ENCODE measurements at places on chromosomes 6 and 20.

DNA sequence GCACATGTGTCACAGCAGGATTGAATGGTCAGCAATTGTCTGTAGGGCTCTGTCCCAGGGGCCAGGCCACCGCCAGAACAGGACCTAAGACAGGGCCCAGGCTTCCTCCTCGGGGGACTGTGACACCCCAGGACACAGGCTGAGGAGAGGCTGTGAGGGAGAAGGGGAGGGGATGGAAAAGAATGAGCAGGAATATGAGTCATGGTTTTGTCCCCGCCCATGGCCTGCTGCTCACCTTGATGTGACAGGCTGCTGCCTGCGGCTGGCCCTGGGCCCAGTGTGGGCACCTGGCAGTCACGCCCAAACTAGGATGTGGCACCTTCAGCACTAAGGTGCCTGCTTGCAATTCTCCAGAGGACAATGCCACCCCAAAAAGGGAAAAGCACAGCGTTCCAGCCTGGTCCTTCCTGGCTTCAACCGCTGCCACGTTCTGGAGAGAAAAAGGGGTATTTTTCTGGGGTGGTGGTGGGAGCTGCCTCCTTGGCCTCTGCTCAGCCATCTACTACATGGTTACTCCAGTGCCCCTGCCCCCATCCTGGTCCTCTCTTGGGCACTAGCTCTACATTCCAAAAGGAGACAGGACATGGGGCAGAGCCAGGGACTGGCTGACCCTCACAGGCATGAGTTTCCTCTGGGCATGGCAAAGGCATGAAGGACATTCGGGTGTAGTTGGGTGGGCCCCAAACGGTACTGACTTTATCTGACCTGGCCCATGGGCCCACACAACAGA lies 93.4 kb downstream of the SLC22A23 start:
- no peak for DNase-seq

DNA sequence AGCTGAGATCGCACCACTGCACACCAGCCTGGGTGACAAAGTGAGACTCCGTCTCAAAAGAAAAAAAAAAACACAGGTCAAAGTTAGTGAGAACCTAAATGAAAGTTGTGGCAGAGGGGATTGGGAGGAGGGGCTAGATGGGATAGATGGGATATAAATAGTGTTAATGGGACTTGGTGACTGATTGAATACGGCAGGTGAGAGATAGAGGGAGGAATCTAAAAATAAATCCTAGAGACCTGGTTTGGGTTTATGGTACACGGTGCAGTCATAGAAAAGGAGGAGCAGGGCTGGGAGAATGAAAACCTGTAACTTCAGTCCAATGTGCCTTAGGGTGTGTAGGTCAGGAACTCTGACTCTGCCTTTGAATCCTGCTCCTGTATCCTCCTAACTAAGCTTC lies 25.0 kb upstream of the DEK start:
- no peak for DNase-seq

- no peak for DNase-seq
Measured at GRCh38 chr6:115540077-115540869, 520.4 kb downstream of the FRK start.

DNA sequence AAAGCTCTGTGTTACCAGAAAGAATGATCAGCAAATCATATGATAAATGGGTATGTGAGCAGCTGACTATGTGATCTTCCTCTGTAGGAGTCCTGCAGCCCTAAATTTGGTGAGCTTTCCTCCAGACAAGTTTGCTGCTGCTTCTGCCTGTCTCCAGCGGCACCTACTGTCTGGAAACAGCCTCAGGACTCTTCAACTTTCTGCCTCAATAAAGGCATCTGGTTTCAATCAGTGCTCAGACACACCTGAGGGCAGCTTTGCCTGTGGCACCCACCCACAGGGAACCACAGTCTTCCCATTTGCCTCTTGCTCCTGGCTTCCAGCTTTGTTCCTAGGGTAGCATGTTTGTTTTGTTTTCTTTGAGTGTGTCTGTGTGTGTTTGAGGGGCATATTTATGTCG lies 727.9 kb upstream of the MAN1A1 start:
- no peak for DNase-seq

GRCh38 chr6:23523771-23524170 lies 602.2 kb upstream of the NRSN1 start:
- no peak for DNase-seq

GRCh38 chr6:168130697-168131371 lies 51.8 kb upstream of the FRMD1 start:
- no peak for DNase-seq

DNA sequence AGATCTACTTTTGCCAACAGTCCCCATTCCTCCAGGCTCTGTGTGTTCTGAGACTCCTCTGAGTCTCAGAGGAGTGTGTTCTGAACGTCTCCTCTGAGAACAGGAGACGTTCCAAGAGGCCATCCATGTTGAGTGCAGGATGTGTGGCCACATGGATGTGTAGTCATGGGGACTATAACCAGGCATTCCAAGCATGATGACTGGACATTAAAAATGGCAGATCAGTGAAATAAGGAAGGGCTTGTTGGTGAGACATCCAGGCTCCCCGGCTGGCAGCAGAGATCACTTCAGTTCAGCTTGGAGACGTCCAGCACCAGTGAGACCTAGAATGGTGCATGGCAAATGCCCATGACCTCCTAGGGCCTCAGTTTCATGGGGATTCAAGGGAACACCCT lies 34.3 kb upstream of the POU5F1 start:
- no peak for DNase-seq

DNA sequence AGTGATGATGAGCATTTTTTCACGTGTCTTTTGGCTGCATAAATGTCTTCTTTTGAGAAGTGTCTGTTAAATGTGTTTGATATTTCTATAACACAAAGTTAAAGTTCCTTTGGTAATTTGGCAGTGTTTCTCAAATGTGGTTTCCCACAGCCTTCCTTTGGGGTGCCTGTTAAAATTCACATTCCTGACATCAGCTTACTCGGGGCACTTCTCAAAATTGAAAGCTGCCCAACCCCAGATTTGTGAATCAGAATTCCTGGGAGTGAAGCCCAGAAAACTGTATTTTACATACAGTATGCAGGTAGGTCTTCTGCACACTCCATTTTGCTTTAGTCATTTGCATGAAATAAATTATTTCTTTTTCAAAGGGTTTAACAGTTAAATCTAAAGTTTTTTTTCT lies 207.9 kb downstream of the GMPR start:
- DNase-seq: no peak

GRCh38 chr6:150981095-150981494 lies 115.6 kb downstream of the MTHFD1L start:
- no peak for DNase-seq

DNA sequence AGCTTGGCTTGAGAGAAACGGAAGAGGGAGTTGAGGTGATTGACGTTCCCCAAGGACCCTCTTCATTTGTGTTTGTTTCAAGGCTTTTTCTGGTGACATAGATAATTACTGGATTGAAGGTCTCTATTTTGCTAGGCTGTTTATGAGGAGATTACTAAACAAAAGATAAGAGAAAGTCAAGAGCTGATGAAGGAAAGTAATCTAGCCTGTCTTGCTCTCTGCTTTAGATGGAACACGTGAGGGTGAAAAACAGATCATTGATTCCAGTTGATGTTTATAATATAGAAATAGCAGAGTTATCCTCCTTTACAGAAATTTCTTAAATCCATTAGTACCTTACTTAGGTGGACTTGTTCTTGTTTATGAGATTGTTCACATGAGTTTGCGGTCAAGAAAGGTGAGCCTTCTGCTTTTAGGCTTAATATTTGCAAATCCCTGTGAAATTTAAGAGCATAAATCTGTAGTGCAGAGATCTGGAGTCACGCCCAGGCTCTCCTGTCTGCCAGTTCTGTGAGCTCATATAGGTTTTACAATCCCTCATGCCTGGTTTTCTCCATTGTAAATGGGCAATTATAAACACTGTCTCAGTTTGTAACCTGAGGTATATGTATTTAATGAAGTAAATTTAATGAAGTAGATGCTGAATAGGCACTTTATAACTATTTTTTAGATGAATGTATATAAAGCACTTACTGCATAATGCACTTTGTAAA lies 272.8 kb downstream of the NKAIN2 start:
- no peak for DNase-seq

GRCh38 chr6:33742092-33742491 lies 4.6 kb downstream of the IP6K3 start:
- DNase-seq: no peak

GRCh38 chr20:34328928-34329677 lies 25.9 kb upstream of the AHCY start:
- DNase-seq: no peak

DNA sequence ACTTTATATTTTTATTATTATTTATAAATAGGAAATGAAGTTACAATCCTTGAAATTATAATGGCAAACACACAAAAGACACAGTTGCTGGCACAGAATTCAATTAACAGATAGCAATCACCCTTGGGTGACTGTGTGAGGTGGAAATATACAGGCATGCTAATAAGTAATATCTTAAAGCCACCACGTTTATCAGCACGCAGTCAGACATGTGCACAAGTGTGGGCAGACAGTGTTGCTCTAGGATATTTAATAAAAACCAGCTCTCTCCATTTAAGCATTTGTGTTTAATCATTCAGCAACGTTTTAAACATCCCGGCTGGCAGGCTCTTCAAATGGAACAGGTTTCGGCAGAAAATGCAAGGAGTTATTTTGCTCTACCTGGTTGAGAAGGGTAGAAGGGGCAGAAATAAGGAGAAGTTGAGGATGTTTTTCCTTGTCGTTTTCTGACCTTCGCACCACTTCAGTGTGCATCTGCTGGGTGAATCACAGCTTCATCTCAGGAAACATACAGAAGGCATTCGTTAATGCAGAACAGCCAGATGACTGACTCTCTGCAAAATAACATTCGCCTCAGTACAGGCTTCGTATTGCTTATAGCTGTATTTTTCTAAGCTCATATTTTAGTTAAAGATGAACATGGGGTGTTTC lies 585.1 kb downstream of the QKI start:
- DNase-seq: no peak

GRCh38 chr6:40341726-40342125 lies 245.4 kb downstream of the LRFN2 start:
- DNase-seq: no peak

GRCh38 chr20:32017711-32018251 lies 7.5 kb downstream of the CCM2L start:
- peak; percentile 52 for DNase-seq

DNA sequence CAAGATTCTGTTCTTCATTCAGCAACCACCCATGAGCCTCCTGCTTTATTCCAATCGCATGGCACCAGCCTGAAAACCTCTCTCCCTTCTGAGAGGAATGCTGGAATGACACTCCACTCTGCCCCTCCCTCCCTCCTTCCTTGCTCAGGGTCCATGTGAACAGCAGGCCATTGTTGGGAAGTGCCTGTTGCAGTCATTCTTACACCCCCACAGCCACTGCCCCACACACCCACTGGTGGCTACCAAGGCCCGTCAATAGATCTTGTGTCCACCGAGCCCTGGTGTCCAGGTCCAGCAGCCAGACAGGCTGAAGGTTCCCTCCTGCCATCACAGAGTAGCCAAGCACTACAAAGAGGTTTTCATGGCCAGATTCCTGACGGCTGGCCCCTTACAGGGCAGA lies 6.5 kb downstream of the PDRG1 start:
- no peak for DNase-seq

DNA sequence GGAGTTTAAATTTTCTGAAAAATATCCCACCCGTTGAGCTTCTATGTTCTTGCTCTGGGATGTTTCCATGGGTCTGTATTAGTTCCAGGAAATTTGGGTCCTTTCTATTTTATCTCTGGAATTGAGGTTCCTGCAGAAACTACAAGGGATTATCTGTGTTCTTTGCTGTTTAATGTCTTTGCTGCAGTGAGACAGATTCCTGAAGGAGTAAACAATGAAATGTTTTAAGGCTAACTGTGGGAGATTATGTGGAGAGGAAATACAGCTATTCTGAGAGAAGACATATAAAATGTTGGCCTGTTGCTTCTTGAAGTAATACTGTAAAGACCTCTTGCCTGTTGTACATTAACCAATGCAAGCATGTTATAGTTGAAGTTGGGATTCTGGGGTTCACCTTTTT lies 43.5 kb downstream of the SAMD5 start:
- no peak for DNase-seq

- DNase-seq: no peak
Measured at GRCh38 chr6:108565893-108566292, 5.2 kb downstream of the FOXO3 start.

DNA sequence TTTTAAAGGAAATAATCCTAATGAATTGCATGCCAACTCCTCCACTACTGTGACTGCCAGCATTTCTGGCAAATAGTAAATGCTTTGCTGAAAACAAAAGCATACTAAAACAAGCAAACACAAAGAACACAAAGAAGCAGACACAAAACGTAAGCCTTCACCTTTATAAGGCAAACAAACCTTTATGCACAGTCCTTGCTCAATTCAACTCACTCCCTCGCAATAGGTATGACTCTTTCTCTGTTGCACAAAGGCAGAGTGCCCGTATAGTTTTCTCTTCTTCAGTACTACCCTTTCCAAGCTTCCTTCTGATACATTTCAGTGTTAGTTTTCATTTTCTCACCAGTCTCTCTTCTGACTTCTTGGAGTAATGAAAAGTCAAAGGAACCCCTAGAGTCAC lies 63.9 kb downstream of the PDE10A start:
- DNase-seq: no peak

- no peak for DNase-seq
Measured at GRCh38 chr20:50001784-50002311, 19.1 kb downstream of the SNAI1 start.

- no peak for DNase-seq
Measured at GRCh38 chr6:2680264-2680922, 70.3 kb downstream of the MYLK4 start.

- no peak for DNase-seq
Measured at GRCh38 chr20:50996901-50997865, 25.7 kb downstream of the KCNG1 start.

DNA sequence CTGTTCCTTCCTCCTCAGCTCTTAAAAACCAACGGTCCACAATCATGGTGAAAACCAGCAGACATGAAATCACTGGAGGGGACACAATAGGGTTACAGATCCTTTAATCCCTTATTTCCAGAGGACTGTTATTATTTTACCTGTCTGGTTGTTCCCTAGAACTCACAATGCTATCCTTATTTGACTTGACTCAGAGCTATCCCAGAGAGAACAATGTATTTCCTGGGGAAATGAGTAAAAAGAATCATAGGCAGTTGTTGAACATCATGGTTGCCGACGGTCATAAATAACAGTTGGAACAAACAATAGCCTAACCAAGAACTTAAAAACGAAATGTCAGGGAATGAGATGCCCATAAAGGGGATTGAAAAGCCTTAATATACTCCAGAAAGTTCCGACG lies 9.3 kb downstream of the OR2H1 start:
- no peak for DNase-seq

- DNase-seq: no peak
Measured at GRCh38 chr6:81772741-81773140, 20.3 kb upstream of the TENT5A start.
